A549 treated with GW870086 at 1 μM for 4 hours (cell line): ENCODE measurements at places on chromosomes 6 and 20. TPM values are rescaled to one million over a fixed set of nuclear protein-coding genes. Genes with fewer than 3 reads are reported as not detected.

Gene KHDRBS2
- total RNA-seq: not detected in 5 replicates

Gene HLA-DQA1
- not detected in 5 replicates for total RNA-seq

Gene C2
- total RNA-seq: 0.07 to 0.43 TPM (median 0.23 TPM) in 5 replicates

Gene SERINC3
- 69.8 to 89.6 TPM (median 87.0 TPM) in 5 replicates for total RNA-seq

Gene SAMD5
- total RNA-seq: 0.46 to 0.71 TPM (median 0.50 TPM) in 5 replicates

Gene ITPR3
- total RNA-seq: 33.8 to 49.1 TPM (median 43.2 TPM) in 5 replicates

Gene C20orf141
- 0.46 to 0.96 TPM (median 0.50 TPM) in 3 of 5 replicates, not detected in the others for total RNA-seq

Gene RHAG
- 0.06 to 0.15 TPM (median 0.09 TPM) in 3 of 5 replicates, not detected in the others for total RNA-seq

Gene SDHAF4
- 3.7 to 4.4 TPM (median 4.2 TPM) in 5 replicates for total RNA-seq

Gene VPS16
- 24.4 to 34.4 TPM (median 31.4 TPM) in 5 replicates for total RNA-seq

Gene IER3
- total RNA-seq: 66.7 to 100 TPM (median 95.1 TPM) in 5 replicates

Gene AVP
- total RNA-seq: not detected in 5 replicates

Gene OR2B6
- total RNA-seq: 0.14 to 0.32 TPM (median 0.18 TPM) in 3 of 5 replicates, not detected in the others

Gene BFSP1
- 3.5 to 4.5 TPM (median 4.0 TPM) in 5 replicates for total RNA-seq

Gene HSPA12B
- 0.29 to 0.65 TPM (median 0.44 TPM) in 5 replicates for total RNA-seq

Gene GGT7
- 5.2 to 8.9 TPM (median 8.0 TPM) in 5 replicates for total RNA-seq

Gene CTSZ
- 150 to 188 TPM (median 178 TPM) in 5 replicates for total RNA-seq

Gene SMLR1
- total RNA-seq: not detected in 5 replicates

Gene TCP11
- not detected in 5 replicates for total RNA-seq

Gene CDKN1A
- 301 to 381 TPM (median 362 TPM) in 5 replicates for total RNA-seq

Gene APCDD1L
- total RNA-seq: 0.05 to 0.10 TPM (median 0.09 TPM) in 3 of 5 replicates, not detected in the others

Gene TRIM15
- total RNA-seq: not detected in 5 replicates

Gene NOL7
- 67.0 to 84.3 TPM (median 72.5 TPM) in 5 replicates for total RNA-seq

Gene WTAP
- 59.1 to 73.0 TPM (median 67.8 TPM) in 5 replicates for total RNA-seq

Gene CHRNA4
- 0.27 to 0.45 TPM (median 0.38 TPM) in 5 replicates for total RNA-seq

Gene TFAP2B
- not detected in 5 replicates for total RNA-seq

Gene EFCAB8
- total RNA-seq: not detected in 5 replicates

Gene RPL7L1
- 65.0 to 86.6 TPM (median 65.7 TPM) in 5 replicates for total RNA-seq

Gene FAM83D
- 56.0 to 80.7 TPM (median 66.2 TPM) in 5 replicates for total RNA-seq

Gene SLC16A10
- total RNA-seq: 0.56 to 0.91 TPM (median 0.62 TPM) in 5 replicates

Gene LTA
- total RNA-seq: 0.17 to 0.34 TPM in 2 of 5 replicates, not detected in the others

Gene SLC22A1
- 1.1 to 2.8 TPM (median 1.7 TPM) in 5 replicates for total RNA-seq

Gene HNF4A
- total RNA-seq: 15.4 to 21.7 TPM (median 19.8 TPM) in 5 replicates

Gene BPIFB2
- total RNA-seq: not detected in 5 replicates

Gene GJA1
- total RNA-seq: 47.2 to 78.9 TPM (median 69.8 TPM) in 5 replicates

Gene STMND1
- not detected in 5 replicates for total RNA-seq

Gene DYNLT2
- 0.44 to 0.68 TPM (median 0.57 TPM) in 5 replicates for total RNA-seq

Gene DEF6
- 0.06 TPM in 1 of 5 replicates, not detected in the others for total RNA-seq

Gene SRSF12
- 1.6 to 2.4 TPM (median 2.3 TPM) in 5 replicates for total RNA-seq

Gene HS3ST5
- total RNA-seq: not detected in 5 replicates

Gene ULBP1
- 0.53 to 0.99 TPM (median 0.79 TPM) in 5 replicates for total RNA-seq

Gene FNDC1
- 0.05 to 0.14 TPM (median 0.06 TPM) in 5 replicates for total RNA-seq

Gene HTR1E
- not detected in 5 replicates for total RNA-seq

Gene PARD6B
- 2.6 to 3.5 TPM (median 3.2 TPM) in 5 replicates for total RNA-seq

Gene ACOT8
- 17.5 to 19.4 TPM (median 18.7 TPM) in 5 replicates for total RNA-seq

Gene APOBEC2
- not detected in 5 replicates for total RNA-seq

Gene RTN4IP1
- 9.2 to 10.8 TPM (median 10.0 TPM) in 5 replicates for total RNA-seq

Gene MDFI
- total RNA-seq: 0.40 to 0.77 TPM (median 0.57 TPM) in 5 replicates

Gene PTPRA
- 33.2 to 38.4 TPM (median 37.4 TPM) in 5 replicates for total RNA-seq

Gene ABHD16B
- total RNA-seq: not detected in 5 replicates

Gene GRM1
- 0.02 to 0.03 TPM (median 0.03 TPM) in 3 of 5 replicates, not detected in the others for total RNA-seq

Gene DLK2
- total RNA-seq: 5.1 to 7.8 TPM (median 6.8 TPM) in 5 replicates

Gene ZC3H12D
- 0.02 to 0.10 TPM (median 0.07 TPM) in 5 replicates for total RNA-seq

Gene RIN2
- 23.4 to 27.0 TPM (median 23.5 TPM) in 5 replicates for total RNA-seq

Gene PPIL6
- total RNA-seq: 1.9 to 3.9 TPM (median 2.6 TPM) in 5 replicates

Gene ETV7
- total RNA-seq: 0.15 to 0.29 TPM (median 0.18 TPM) in 3 of 5 replicates, not detected in the others

Gene ERMARD
- 6.4 to 8.4 TPM (median 6.9 TPM) in 5 replicates for total RNA-seq
